ENCODE measurements at places on chromosomes 1 and 21.

DNA sequence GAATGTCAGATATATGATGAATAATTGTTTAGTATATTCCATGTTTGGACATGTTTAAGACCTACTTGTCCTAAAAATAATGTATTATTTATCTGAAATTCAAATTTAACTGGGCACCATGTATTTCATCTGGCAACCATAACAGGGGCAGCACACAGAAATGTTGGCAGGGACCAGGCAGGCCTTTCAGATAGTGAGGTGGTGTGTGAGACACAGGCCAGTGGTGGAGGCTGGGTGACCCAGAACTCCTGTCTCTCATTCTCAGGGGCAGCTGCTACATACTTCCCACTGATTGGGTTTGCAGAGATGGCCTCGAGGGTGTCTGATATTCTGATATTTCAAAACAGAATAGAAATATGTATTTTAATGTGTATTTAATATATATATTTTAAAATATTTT, 1.3 kb upstream of the FASLG start:
- no peak for DNase-seq

- DNase-seq: no peak
These were observed 5.5 kb downstream of the PDPN start for GRCh38 chr1:13588946-13589796.

DNA sequence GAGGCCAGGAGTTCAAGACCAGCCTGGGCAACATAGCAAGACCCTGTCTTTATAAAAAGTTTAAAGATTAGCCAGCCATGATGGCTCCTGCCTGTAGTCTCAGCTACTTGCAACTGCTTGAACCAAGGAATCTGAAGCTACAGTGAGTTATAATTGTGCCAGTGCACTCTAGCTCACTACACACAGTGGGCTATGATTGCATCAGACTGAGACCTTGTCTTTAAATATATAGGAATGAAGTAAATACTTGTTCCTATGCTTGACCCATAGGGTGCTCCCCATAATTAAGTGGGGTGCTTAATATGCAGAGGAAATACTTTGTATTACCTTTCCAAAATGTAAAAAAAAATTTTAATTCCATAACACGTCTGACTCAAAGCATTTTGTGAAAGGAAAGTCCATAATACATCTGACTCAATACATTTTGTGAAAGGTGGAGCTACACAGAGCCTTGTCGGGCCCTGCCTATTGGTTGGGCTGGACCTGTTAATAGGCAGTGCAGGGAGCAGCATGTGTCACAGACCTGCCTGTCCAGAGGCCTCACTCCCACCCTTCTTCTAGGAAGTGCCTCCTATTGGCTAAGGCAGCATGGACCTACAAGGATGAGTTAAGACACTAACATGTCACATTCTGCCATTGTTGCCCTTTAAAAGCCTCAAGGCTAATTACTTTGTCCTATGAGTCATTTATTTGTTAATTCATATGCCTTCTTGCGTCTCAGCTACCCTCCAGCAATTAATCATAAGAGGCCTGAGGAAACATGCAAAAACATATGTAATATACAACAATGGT, 33.6 kb downstream of the CD58 start:
- DNase-seq: no peak

- no peak for DNase-seq
These were observed 18.7 kb upstream of the SYT2 start for GRCh38 chr1:202728951-202729350.

DNA sequence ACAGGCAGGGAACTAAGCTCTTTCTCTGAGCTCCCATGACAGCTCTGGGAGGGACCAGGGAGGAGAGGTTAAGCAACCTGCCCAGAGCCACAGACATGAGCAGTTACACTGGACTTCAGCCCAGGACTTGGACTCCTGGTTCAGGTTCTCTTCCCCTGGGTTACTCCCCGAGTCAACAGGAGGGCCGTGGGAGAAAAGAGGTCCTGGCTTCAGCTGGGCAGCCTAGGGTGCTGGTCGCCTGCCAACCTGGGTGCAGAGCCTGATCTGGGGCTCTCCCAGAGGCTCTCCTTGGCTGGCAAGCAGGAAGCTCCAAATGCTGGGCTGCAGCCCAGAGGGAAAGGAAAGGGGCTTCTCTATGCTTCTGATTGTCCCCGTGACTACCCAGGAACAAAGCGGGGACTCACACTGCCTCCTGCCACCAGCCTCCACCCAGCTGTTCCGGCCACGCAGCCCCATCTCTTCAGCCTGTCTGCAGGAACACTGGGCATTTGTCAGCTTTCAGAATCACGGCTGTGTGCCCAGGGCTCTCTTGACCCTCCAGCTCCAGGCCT, 141.8 kb downstream of the HIVEP3 start:
- no peak for DNase-seq

DNA sequence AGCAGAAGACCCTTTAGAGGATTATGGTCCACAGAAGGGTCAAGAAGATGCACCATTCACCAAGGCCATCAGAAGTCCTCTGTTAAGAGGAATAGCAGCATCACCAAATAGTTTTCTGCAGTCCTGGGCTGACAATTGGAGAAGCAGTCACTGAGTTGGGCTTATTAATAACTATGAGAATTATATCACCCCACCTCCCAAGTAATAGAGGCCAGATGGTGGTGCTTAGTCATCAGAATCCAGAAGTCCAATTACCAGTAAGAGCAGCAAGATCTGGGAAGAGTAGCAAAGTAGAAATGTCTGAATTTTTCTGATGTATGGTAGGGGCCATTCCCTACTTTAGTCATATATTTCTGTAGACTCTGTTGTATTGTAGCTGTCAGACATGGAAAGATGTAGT, 6.1 kb upstream of the PSMA5 start:
- no peak for DNase-seq

GRCh38 chr1:91529856-91530255, 29.2 kb downstream of the CDC7 start:
- DNase-seq: no peak

GRCh38 chr1:187773168-187773567, 944.4 kb downstream of the PLA2G4A start:
- no peak for DNase-seq

DNA sequence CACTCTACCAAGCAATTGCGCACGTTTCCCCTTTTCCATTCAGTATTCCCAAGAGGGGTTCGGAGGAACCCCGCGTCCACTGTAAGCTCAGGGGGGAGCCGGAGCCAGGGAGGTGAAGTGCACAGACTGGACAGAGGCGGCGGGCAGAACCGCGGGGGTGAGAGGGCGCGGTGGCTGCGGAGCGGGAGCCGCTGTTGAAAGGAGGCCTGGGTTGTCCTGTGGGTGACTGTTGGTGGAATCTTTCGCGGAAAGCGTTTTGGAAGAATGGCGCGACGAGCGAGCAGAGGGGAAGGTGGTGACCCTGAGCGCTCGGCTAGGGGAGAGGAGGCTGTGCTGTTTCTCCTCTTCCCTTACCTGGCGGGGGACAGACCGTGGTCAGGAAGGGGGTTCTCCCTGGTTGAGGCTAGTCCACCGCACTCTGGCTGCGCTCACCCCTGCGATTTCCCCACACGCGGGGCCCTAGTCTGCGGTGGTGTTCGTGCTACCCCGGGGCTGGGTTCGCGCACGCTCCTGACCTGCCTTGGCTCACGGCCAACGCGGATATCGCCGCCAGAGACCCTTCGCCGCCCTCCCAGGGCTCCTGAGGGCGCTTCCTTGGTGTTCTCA, 92.8 kb downstream of the PRKAB2 start:
- DNase-seq: no peak

GRCh38 chr1:94946886-94947285, 20.0 kb upstream of the CNN3 start:
- DNase-seq: no peak

- DNase-seq: no peak
These were observed 14.7 kb downstream of the LYPLAL1 start for GRCh38 chr1:219188331-219188803.

GRCh38 chr1:215595231-215595630, 28.1 kb downstream of the KCTD3 start:
- no peak for DNase-seq

All from stimulated activated CD4-positive, alpha-beta T cell treated with anti-CD3 and anti-CD28 coated beads, Interleukin-4, amount 100 ng/mL, for 48 hours (primary cell).